Activated T-cell treated with anti-CD3 and anti-CD28 coated beads, Interleukin-2, amount 50 U/mL, for 72 hours (primary cell): ENCODE measurements at places on chromosomes 5 and 9. TPM values are rescaled to one million over a fixed set of nuclear protein-coding genes. Genes with fewer than 3 reads are reported as not detected.
A peak's percentile ranks its signal among the peaks of the same experiment; 100 is the strongest.

DNA sequence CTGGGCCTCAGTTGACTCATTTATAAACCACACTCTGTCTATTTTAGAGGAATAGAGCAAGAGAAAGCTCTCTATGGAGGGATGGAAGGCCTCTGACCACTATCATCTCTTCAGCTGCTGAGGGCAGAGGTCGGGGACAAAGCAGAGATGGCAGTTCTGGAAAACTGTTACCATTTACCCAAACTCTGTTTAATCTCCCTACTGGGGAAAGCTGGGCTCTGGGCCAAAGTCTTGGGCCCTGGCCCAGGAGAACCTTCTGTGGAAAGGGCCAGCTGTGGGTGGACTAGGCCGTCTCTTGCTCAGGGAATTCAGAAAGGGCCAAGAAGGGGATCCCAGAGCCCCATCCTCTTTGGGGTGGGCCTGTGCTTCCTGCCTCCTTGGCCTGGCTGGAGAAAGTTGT, 100.0 kb downstream of the PSD2 start:
- H3K36me3 ChIP-seq: no peaks in the 10 kb centered on the region
- no peak overlapping the region for H3K4me3 ChIP-seq
- H3K27ac ChIP-seq: no peak overlapping the region

The SNCAIP gene
- not detected for total RNA-seq

The PCDHGB5 gene
- 0.17 TPM for total RNA-seq

- peaks cover 2% of the 10 kb centered on the region for H3K27me3 ChIP-seq
- no peaks in the 10 kb centered on the region for H3K4me1 ChIP-seq
- no peak overlapping the region for H3K4me3 ChIP-seq
- H3K36me3 ChIP-seq: no peaks in the 10 kb centered on the region
- DNase-seq: no peak
These were observed 285.4 kb downstream of the TMEM232 start for GRCh38 chr5:110441035-110441434.

DNA sequence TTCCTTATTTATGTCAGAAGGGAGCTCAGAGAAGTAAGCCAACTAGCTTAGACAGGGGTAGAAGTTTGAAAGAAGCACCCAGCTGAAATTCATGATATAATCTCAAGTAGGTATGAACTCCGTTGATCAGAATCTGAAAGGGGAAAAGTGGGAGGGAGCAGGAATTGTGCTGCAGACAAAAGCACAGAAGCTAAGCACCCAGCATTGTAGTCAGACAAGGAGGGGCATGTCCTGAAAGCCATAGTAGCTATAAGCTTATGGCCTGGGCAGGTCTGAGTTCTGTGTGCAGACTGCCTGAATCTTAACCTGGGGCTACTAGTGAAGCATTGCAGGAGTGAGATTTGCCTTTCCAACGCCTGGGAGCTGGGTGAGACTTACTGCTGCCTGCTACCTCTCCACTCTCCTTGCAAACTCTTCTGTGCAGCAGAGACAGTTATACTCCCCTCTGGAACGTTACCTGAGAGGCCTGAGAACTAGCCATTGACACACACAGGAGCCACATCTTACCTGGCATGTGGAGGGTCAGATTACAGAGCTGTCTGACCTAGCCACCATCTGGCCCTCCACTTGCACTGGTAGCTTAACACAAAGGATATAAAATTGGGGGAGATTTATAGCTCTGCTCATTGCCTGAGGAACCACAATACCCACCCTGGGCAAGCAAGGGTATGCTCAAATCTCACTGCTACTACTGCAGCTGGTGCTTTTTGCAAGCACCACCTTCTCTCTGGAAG, 9.8 kb upstream of the CYLC2 start:
- H3K36me3 ChIP-seq: no peaks in the 10 kb centered on the region
- no peaks in the 10 kb centered on the region for H3K27me3 ChIP-seq
- H3K27ac ChIP-seq: no peak overlapping the region
- H3K4me3 ChIP-seq: no peak overlapping the region
- H3K4me1 ChIP-seq: no peaks in the 10 kb centered on the region

DNA sequence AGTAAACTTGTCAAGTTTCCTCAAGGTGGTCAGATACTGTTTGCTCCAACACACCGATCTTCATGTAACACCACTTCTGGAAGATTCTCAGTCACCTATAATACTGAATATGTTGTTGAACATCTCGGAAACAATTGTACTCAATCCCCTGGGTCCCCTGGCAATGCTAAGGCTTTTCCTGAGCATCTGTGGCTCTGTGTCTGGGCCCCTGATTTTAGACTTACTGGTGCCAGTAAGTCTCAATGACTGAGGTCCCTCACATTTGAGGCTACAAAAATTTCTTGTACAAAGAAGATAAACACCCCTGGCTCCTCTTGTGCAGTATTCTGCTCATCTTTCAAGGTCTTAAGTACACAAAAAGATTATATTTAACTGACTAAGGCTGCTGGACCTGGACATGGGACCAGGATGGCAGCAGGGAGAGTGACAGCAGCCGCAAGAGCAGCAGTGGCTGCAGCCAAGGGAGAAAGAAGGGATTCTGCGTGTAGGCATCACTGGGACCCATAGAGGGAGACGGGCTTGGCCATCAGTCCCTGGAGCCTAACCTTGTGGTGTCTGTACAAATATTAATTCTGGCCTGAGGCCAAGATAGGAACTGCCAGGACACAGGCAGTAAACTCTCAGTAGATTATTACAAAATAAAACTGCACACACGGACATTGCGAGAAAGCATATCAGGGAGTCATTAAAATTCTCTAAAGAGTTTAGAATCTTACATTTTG, 49.0 kb upstream of the TNPO1 start:
- DNase-seq: no peak
- H3K36me3 ChIP-seq: no peaks in the 10 kb centered on the region
- H3K27ac ChIP-seq: no peak overlapping the region
- no peaks in the 10 kb centered on the region for H3K27me3 ChIP-seq
- H3K4me3 ChIP-seq: no peak overlapping the region
- no peaks in the 10 kb centered on the region for H3K4me1 ChIP-seq

- peaks cover 26% of the 10 kb centered on the region for H3K4me1 ChIP-seq
- no peaks in the 10 kb centered on the region for H3K36me3 ChIP-seq
- no peak overlapping the region for H3K27ac ChIP-seq
- DNase-seq: no peak
These were observed 100.3 kb downstream of the GCNT1 start for GRCh38 chr9:76559286-76559685.

- peaks cover 2% of the 10 kb centered on the region for H3K36me3 ChIP-seq
- peaks cover 10% of the 10 kb centered on the region for H3K27me3 ChIP-seq
- no peak overlapping the region for H3K4me3 ChIP-seq
These were observed 2.8 kb upstream of the BNC2 start for GRCh38 chr9:16873126-16873802.

DNA sequence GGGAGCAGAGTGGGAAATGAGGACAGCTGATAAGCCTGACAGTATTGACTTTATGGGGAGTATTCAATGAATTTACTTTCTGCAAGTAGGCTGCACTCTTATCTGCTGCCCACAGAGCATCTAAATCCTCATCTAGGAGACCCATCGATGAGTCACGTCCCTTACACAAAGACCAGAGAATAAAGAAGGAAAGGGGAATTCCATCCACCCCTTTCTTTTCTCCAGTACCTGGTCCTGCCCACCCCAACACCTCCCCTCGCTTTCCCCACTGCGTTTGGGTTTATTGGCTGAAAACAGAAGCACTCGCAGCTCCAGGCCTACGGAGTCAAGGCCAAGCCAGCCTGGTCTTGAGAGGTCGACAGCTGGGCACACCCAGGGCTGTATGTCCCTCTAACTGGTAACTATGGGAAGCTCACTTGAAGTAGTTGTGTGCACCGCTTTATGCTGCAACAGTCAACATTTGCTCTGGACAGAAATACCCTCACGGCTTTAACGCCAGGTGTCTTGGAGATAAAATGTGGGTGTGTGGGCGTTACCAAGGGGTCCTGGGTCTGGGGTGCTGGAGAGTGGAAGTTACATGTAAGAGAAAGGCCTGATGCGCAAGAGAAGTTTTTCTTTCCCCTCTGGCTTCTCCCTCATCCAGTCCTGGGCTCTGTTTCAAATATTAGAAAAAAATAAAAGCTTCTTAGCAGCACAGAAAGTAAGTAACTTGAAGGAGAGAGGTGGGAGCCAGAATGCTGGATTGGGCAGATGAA, 14.5 kb upstream of the TAL2 start:
- H3K36me3 ChIP-seq: no peaks in the 10 kb centered on the region
- H3K27ac ChIP-seq: no peak overlapping the region
- H3K4me3 ChIP-seq: no peak overlapping the region

DNA sequence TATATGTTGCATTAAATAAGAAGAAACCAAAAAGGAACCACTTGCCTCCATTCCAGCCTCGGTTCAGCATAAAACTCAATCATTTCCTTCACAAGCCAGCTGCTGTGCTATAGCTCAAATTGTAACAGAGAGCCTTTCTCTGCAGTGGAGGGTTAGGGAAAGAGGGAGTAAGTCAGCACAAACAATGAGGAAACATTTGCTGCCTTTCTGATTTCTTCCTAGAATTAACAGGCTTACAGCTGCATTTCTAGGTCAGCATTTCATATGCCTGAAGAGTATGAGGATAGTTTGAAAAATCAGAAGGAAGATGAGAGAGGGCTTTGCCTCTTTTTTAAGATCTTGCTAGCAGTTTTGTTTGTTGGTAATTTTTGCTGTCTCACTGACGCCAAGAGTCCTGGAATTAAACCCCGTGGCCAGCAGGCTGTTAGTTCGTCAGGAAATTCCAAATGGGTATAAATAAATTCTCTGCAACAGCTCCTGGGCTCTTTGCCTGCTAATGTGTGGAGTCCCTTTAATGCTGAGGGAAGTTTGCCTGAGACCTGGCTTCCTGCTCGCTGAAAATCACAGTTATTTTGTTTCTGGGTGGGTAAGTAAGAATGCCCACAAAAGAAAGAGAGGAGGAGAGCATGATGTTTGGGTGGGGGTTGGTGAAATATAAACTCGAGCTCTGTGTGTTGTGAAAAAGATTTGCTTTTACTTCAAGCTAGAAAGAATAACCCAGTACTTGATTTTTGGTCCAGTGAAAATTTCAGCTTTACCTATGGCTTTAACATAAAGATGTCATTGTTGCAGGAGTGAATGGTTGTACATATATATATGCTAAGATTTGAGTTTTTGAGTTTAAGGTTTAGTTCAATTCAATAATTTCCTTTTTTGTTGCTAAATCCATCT, 148.1 kb upstream of the DMRT1 start:
- H3K4me3 ChIP-seq: no peak overlapping the region
- no peak for DNase-seq
- H3K4me1 ChIP-seq: peaks cover 12% of the 10 kb centered on the region

DNA sequence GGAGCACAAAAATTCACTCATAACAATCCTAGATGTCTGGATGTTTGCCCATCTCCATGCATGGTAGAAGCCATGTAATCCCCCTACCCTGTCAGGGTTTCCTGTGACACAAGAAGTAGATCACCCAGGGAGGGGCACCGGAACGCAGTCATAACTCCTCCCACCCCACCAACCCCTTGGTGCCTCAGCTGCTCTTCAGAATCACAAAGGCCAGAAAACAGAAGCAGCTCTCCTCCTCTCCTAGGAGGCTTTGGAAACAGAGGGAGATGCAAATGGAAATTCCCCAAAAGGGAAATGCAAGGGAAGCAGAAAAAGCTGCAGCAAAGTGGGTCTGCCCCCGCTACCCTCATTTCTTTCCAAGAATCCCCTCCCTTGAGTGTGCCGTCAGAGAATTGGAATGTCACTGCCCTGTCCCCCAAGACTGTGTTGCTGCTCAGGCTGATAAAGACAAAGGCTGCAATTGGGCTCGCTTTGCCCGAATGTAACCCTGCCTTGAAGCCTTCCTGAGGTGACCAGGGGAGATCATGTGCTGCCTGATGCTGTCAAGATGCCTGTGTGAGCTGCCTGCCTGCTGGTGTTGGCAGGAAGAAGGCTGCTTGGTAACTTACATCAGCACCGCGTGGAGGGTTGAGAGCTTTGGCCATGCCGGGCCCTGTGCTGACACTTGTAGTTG, 65.5 kb upstream of the ABCA1 start:
- peaks cover 50% of the 10 kb centered on the region for H3K4me1 ChIP-seq
- H3K36me3 ChIP-seq: peaks cover 6% of the 10 kb centered on the region

The HRH2 gene
- 18.4 TPM for total RNA-seq

DNA sequence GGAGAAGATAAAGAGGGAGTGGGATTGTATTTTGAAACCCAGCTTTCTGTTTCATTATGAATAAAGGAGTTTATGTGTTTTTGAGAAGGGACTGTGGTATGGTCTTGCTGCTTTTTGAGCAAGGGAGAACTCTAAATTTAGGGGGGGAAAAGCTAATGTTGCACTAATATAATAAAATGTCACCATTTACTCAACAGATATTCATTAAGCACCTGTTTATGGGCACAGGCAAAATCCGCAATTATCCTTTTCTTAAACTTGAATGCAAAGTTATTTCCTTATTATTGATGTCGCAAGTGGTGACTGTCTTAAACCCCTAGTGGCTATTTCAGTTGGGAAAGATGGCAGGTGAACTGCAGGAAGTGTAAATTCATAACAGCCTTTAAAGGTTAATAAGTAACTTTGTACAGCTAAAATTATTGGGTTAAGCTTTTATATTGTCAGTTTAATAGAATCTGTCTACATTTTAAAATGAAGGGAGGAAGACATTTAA, 1.5 kb downstream of the CDC42SE2 start:
- peak overlapping the region; percentile 92 for H3K27ac ChIP-seq
- H3K4me1 ChIP-seq: peaks cover 54% of the 10 kb centered on the region

GRCh38 chr5:3393920-3394597, 201.6 kb upstream of the IRX1 start:
- H3K4me1 ChIP-seq: no peaks in the 10 kb centered on the region
- no peak overlapping the region for H3K27ac ChIP-seq
- no peaks in the 10 kb centered on the region for H3K36me3 ChIP-seq
- no peak for DNase-seq
- H3K4me3 ChIP-seq: no peak overlapping the region
